PC-9 (cell line): ENCODE measurements at places on chromosomes 5 and 9. TPM values are rescaled to one million over a fixed set of nuclear protein-coding genes. Genes with fewer than 3 reads are reported as not detected.

The SLC6A3 gene
- total RNA-seq, result not detected in 2 replicates

The KIF4B gene
- 0.13 TPM in 1 of 2 replicates, not detected in the other for total RNA-seq

The WDR31 gene
- total RNA-seq, result 11.2 and 12.9 TPM in 2 replicates

The TERT gene
- total RNA-seq, result 0.74 and 2.2 TPM in 2 replicates

The NR4A3 gene
- not detected in 2 replicates for total RNA-seq

The GMCL2 gene
- total RNA-seq, result not detected in 2 replicates

The CCL21 gene
- not detected in 2 replicates for total RNA-seq

The ZNF354C gene
- 2.5 and 2.7 TPM in 2 replicates for total RNA-seq

The C7 gene
- total RNA-seq, result not detected in 2 replicates

The WDR38 gene
- total RNA-seq, result not detected in 2 replicates

The OCLN gene
- total RNA-seq, result 66.5 and 77.4 TPM in 2 replicates

The FGFR4 gene
- 14.7 and 16.7 TPM in 2 replicates for total RNA-seq

DNA sequence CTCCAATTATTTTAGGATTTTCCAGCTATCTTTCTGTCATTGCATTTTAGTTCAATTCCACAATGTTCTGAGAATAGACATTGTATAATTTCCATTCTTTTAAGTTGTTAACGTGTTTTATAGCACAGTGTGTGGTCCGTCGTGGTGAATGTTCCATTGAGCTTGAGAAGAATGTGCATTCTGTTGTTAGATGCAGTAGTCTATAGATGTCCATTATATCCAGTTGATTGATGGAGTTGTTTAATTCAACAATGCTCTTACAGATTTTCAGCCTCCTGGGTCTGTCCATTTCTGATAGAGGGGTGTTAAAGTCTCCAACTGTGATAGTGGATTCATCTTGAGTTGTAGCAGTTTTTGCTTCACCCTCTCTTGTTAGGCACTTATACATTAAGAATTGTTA, 1587.7 kb upstream of the NUDT12 start:
- no peak for DNase-seq

DNA sequence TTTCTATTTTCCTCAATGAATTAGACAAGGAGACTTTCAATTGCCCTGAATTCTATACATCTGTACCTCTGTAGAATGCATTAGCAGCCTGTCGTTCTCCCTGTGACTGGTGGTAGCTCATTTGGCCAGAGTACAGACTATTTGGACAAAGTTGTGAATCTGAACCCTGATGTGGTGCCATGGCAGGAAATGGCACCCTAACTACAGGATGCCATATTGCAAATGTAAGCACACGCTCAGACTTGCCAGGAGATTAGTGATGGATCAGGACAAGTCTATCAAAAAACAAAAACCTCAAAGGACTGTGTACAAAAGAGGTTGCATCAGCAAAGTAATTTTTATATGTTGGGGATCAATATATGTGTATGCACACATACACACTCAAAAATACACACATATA, 58.3 kb downstream of the SVEP1 start:
- no peak for DNase-seq

GRCh38 chr9:2271426-2271825, 256.3 kb downstream of the SMARCA2 start:
- DNase-seq, result no peak

DNA sequence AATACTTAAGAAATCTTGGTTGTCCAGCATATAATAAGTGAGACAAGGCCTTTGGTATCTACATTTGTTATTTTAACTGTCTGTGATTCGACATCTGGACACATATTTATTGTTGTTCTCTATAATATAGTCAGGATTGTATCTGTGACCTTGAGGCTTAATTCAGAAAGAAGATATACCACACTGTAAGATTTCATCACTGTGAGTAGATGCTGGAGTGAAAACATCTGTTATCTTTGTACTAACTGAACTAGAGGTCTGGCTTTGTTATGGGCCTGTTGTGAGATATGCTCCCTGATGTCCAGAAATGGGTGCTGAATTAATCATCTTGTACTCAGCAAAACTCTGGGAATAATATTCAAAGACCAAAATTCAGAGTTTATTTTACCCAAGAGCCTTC, 148.5 kb downstream of the ISOC1 start:
- DNase-seq, result no peak

- DNase-seq, result no peak
Measured at GRCh38 chr5:130747556-130747955, 417.5 kb downstream of the HINT1 start.

GRCh38 chr5:169828385-169828784, 151.9 kb downstream of the INSYN2B start:
- no peak for DNase-seq

DNA sequence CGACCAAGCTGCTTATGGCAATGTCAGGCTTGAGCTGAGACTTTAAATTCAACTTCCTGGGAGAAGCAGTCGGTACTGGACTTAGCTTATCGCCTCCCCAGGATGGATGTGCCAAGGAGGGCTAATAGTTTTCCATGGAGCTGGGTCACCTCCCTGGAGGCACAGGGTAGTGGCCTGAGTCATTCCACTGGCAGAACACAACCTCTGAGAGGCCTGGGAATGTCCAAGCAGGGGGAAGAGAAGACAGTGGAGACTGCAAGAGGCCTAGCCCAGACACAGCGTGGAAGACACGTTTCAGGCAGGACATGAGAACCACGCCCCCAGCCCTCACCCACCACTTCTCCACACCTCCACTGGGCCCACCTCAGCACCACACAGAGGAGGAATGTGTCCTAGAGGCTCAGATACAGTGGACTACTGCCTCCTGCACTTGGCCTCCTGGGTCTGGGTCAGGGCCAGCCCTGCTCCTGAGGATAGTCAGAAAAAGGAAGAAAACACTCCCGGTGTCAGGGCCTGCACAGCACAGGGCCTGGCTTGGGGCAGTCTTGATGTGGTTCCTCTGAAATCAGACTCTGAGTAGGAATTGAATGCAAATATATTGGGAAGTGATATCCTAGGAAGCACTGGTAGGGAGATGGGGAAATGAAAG, 171.8 kb downstream of the FSTL4 start:
- DNase-seq, result no peak

DNA sequence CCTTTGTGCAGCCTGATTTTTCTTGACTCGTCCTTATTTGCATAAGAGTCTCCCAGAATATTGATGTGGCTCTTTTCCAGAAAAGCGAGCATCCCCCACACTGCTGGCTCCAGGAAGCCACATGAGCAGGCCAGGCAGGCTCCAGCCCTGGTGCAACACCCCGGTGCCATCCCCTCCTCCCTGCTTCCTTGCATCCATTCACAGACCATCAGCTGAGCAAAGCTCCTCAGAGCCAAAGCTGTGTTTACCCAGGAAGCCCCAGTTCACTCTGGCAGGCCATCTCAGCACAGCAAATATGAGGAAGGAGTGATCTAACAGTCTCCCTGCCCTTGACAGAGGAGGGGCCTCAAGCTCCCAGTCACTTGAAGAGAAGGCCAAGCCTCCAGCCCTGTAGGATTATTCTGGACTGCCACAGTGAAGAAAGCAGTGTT, 34.4 kb downstream of the INSYN2B start:
- DNase-seq, result peak; percentile 46

DNA sequence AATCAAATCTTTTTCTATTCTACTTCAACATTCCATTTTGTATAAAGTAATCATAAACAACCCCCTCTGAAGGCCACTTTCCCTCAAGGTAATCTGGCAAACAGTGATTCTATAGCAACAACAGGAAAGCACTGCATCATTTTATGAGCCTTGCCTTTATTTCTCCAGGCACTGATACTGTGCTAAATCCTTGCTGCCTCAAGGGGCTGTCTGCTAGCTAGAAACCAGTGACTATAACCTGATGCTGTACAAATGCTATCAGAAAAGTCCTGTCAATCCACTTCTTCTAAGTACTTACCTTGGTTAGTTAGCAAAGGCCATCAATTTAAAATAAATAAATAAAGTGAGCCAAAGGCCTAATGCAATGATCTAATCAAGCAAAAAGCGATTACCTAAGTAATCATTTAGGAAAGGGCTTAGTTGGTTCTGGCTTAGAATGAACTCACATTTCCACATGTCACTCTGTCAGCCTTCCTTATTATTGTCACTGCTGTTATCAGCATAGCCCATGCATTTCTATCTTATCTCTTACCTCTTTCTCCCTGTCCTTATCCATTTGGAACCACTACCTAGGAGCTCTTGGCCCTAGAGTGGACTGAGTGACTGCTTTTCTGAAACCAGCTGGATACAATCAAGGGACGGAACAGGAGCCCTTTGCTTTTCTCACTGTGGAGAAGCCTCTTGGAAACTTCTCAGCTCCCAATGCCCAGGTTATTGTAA, 246.1 kb upstream of the MEF2C start:
- DNase-seq, result no peak

- DNase-seq, result no peak
Measured at GRCh38 chr5:10324518-10325370, 17.0 kb upstream of the CMBL start.

GRCh38 chr5:111407562-111407961, 104.8 kb downstream of the STARD4 start:
- no peak for DNase-seq

GRCh38 chr9:33378121-33378795, 24.1 kb downstream of the AQP7 start:
- DNase-seq, result no peak

DNA sequence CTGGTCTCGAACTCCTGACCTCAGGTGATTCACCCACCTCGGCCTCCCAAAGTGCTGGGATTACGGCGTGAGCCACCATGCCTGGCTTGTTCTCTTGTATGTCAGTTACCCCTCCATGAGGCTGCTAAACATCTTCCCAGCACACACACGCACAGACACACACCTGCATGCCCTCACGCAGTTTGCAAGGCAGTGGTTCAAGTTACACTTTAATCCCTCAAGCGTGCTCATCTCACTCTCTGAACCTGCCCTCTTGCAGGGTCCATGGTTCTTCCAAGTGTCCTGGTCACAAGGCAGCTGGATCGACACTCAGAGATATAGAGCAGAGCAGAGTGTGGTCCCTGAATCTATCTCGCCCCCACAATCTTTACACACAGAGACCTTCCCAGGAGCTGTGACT, 34.1 kb upstream of the RUFY1 start:
- DNase-seq, result no peak

- DNase-seq, result no peak
Measured at GRCh38 chr5:7405277-7405676, 9.3 kb downstream of the ADCY2 start.

- DNase-seq, result no peak
Measured at GRCh38 chr5:168661593-168662485, 82.7 kb upstream of the PANK3 start.
